ENCODE measurements at places on chromosomes 13 and 19.

GRCh38 chr13:84366506-84366905 lies 484.2 kb upstream of the SLITRK1 start:
- DNase-seq = no peak

- no peak for DNase-seq
These were observed 13.8 kb upstream of the ILF3 start for GRCh38 chr19:10640361-10640760.

GRCh38 chr13:29771247-29771646 lies 79.2 kb downstream of the UBL3 start:
- no peak for DNase-seq

DNA sequence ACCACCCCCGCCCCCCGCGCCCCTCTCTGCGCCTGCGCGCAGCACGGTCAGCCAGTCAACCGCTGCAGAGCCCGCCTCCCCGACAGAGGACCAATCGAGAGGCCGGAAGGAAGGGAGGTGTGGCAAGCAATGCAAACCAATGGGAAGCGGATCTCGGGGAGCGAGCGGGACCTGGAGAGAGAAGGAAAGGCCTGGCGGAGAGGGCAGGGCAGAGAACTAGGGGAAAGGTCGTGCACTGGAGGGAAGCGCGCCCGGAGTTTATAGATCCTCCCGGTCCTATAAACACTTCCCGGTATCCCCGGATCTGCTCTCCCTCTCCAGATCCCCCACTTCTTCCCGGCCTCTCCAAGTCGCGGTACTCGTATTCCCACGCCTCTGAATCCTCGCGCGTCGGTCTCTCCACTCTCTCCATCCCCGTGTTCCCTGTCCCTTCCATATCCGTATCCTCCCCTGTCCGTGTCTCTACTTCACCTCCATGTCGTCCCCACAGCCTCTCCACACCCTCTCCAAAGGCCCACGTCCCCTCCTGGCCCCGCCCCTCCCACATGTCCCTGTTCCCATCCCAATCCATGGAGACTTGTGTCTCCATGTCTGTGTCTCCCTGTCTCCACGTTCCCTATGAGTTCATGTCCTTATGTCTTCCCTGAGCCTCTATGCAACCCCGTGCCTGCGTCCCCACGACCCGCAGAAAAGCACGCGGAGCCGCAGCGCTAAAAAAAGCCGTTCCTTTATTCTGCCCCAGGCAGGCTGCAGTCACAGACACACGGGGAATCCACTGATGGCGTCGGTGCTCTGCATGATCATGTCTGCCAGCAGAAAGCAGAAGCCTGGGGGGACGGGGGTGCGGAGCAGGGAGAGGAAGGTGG lies 434 bp upstream of the ETFB start:
- peak; percentile 97 for DNase-seq

DNA sequence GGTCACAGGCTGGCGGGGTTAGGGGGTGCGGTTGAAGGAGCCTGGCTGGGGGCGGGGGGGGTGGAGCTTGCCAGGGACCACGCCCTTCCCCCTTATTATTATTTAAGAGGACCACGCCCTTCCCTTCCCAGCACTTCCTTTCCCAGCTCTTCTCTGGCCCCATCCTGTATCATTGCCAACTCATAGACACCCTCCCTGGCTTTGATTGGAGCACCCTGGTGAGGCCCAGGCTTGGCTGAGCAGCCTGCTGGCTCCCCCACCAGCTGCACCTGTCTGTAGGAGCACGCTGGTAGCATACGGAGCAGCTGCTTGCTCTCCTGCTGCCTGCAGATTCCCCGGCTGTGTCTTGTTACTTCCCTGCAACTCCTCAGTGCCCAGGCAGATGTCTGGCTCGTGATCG lies 62.5 kb upstream of the PDX1 start:
- DNase-seq = no peak

DNA sequence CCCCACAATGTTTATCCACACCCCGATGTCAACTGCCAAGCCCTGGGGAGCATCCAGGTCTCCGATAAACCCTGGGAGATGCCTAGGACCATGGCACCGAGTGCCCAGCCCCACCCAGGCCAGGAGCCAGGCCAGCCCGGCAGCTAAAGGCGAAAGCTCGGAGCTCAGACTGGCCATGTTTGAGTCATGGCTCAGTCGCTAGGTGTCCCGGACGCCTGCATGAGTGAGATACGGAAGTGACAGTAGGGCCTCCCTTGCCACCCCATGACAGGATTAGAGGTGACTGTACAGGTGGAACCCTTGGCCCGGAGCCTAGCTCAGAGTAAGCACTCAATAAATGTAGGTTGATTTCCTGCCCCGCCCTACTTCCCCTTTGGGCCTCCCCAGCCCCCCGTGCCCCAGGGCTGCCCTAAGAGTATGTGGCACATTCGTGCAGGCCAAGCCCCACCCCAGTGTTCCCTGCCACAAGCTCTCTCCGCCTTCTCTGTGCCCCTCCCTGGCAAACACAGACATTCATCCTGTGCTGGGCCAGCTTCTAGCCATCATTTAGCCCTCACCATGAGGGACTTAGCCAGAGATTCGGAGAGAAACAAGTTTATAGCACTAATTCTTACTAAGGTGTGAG lies 5.8 kb upstream of the TPM4 start:
- DNase-seq = no peak

All from substantia nigra (tissue), 51 donors.